Stimulated activated CD8-positive, alpha-beta memory T cell treated with anti-CD3 and anti-CD28 coated beads, Interleukin-15, amount 100 ng/mL, for 1 hour (primary cell): ENCODE measurements at places on chromosomes 3 and 15.

DNA sequence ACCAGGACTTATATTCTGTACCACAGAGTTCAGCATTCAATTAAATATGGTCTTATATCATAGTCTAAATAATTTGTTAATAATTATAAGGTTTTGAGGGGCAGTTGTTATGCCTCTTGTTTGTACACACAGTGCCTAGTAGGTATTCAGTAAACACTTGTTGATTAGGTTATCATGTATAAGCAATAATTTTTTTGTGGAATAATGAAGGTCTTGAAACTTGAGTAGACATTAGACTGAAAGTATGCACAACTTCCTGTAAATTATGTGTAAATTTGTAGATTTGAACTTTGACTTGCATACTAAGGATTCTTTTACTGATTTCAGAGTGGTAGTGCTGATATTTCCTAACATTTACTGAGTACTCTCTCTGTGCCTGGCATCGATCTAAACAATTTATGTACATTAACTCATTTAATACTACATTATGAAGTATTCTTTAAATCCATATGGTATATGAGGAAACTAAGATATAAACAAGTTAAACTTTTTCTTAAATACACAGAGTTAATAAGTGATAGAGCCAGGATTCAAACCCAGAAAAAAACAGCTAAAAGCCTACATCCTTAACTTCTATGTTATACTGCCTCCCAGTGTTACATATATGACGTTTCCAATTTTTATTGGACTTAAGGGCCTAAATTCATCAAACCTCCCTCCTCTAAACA is 65.1 kb downstream of the GLCE start:
- DNase-seq, result no peak

DNA sequence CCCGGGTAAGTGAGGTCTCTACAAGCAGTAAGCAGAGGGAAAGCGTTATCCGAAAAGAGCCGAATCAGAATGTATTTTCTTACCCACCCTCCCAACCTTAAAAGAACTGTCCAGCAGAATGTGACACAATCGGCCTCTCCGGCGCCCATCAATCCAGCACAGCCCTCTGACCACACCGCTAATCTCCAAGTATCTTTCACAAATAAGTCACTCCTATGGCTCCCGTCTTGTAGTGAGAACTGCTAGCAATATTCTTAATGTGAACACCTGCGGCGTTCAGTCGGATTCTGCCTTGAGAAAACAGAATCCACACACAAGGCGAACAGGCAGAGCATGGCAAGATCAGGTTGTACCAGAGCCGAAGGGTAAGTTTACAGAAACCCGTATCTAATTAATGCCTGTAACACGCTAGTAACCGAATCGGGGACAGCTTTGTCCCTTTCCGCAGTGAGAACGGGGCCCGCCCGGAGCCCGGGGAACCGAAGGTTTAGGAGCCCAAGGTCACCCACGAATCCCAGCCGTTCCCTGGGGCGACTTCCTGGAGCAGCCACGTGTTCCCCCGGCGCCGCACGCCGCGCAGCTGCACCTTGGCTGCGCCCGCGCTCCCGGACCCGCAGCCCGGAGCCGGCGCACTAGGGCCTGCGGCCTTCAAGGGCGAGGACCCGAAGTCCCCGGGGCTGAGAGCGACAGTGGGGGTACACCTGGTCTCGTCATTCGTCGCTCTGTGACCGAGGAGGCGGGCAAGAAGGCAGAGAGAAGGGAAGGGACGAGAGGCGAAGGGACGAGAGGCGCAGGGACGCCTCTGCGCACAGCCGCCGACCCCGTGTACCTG is 672 bp downstream of the TFRC start:
- DNase-seq, result no peak

DNA sequence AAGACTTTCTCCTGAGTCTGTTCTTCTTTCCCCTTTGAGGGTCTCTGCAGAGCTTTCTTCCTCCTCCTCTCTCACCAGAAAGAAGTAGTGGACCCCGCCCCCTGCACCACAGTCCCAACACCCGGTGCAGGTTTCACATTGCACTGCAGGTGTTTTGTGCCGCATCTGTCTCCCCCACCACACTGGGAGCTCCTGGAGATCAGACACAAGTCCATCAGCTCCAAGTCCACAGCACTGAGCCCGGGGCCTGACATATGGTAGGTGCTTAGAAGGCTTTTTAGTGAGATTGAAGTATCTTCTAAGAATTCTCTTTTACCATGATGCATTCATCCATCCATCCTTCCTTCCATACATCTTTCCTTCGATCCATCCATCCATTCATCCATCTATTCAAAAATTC is 9.8 kb downstream of the STRA6 start:
- DNase-seq, result no peak

- no peak for DNase-seq
Measured at GRCh38 chr3:53744351-53744750, 101.9 kb downstream of the CHDH start.

GRCh38 chr3:115520651-115521245 is 102.6 kb upstream of the GAP43 start:
- no peak for DNase-seq

DNA sequence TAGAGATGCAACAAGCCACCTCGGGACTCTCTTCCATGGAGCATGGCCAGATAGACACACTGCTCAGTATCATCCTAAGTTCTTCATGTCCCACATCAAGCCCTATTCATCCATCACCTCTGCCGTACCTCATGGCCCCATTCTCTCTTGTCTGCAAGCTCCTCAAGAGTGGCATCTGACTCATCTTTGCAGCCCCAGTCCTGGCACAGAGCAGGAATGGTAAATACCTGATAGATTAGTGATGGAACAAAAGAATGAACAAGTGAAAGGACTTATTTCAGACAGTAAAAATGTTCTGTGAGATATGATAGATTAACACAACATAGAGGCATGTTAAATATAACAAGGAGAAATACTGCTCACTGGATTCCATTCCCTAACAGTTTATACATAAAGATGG is 176.4 kb downstream of the ISL2 start:
- no peak for DNase-seq

DNA sequence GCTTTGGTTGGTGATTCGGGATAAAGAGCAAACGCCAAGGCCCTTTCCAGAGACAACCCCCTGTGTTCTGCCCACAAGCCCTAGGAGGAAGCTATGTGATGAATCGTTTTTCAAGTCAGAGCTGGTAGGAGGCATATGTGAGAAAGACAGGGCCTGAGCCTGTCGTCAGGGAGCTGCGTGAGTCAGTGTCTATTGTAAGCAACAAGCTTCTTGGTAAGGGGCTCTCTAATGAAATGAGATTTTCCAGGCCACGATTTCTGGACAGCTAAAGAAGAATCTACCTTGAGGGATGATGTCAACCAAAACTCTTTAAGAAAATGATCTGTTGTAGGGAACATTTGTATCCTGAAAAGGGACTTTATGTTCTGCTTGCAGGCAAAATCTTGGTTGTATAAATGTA is 318.9 kb upstream of the IL12A start:
- DNase-seq, result no peak

DNA sequence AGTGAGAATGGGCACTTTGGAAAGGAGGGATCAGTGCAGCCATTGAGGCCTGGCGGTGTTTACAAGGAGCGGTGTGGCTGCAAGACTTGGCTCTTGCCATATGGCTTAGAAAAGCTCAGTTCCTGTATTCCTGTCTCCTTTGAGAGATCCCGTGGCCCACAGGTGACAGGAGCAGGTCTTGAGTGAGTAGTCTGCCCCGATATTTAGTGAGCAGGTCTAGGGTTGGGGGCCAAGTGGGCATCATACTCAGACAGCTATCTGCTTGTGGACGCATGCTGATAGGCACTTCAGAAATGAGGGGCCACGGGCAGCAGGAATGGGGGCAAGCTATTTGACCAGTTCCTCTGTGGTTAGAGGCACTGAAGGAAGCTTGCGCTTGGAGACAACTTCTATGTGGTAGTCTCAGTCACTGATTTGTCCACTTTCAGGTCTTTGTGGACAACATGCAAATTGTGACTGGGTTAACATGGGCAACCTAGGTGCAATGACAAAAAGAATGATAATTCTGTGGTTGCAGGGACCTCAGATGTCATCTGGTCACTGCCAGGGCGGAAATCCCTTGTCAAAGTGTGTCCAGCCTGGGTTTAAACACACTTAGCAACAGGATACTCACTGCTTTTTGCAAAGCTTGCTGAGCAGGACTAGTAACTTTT is 1.1 kb downstream of the TMED3 start:
- no peak for DNase-seq

GRCh38 chr3:150742141-150742523 is 20.8 kb downstream of the SIAH2 start:
- no peak for DNase-seq

DNA sequence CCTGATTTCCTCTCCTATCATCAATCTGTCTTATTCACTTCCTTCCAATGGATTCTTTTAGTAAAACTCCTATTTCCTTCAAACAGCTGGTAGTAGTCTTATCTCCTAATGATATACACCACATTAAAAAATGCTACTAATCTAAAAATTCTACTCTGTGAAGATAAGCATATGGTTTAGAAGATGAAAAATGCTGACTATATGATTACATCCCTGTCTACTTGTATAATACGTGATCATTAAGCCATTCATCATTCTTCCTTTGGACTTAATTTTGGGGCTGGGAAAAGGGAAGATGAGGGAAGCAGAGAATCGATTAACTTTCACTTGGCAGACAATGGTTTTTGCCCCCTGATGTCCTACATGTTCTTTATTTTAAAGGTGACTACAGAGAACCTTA is 453.1 kb downstream of the NSUN3 start:
- no peak for DNase-seq

GRCh38 chr3:146374146-146374545 is 95.2 kb downstream of the PLSCR2 start:
- no peak for DNase-seq

- DNase-seq, result no peak
Measured at GRCh38 chr3:189726277-189726676, 95.1 kb downstream of the TP63 start.

DNA sequence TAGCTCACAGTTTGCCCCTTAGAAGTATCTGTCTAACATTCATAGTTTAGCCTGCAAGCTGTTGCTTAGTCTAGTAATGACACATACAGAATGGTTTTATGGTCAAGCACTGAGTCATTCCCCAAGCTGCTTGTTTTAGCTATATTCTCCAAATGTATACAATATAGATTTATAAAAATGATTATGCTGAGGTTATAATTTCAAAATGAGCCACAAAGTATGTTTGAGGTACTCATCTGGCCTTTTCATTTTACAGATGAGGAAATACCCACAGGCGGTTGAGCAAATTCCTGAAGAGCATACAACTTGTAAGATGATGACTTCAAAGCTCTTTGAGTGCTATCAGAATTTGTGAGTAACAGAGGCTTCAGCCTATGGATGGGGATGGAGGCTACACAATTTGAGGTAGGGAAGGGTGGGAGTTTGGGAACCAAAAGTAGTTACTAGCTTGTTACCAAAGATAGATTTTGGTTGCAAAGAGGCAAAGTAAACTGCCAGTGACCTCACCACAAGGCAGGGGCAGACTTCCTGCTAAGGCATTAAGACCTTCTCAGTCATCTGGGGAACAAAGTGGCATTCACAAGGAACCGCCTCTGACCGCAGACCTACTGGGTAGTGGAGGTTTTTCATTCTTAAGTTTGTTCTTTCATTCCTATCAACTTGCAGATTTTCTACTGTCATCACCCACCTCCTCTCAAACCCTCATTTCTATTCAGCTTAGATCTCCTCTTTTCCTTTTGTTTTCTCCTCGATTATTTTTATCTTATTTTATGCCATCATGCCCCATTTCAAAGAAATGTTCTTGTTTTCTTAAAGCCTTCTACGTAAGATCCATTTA is 257.2 kb upstream of the NECTIN3 start:
- DNase-seq, result no peak

GRCh38 chr3:64518496-64518895 is 169.3 kb downstream of the ADAMTS9 start:
- no peak for DNase-seq

DNA sequence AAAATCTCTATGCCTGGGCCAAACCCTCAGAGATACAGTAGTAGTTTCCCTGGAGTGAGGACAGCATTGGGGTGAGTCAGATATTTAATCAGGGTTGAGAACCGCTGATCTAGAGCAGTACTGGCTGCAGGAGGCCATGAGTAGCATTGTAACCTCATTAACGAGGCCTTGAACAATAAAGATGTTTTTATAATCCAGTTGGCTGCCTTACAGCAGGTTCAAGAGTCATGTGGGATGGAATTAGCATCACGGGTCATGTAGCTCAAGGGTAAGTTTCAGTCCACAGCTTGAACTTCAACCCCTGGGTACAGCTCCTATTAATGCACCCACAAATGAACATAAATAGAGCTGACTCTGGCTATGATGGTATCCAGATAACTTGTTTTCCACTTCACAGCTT is 5.1 kb downstream of the HPS3 start:
- no peak for DNase-seq

GRCh38 chr3:38397320-38397719 is 50.7 kb downstream of the XYLB start:
- no peak for DNase-seq

GRCh38 chr3:98182196-98182595 is 15.7 kb downstream of the OR5H15 start:
- no peak for DNase-seq

- no peak for DNase-seq
Measured at GRCh38 chr3:171420667-171421066, 39.5 kb downstream of the TNIK start.

DNA sequence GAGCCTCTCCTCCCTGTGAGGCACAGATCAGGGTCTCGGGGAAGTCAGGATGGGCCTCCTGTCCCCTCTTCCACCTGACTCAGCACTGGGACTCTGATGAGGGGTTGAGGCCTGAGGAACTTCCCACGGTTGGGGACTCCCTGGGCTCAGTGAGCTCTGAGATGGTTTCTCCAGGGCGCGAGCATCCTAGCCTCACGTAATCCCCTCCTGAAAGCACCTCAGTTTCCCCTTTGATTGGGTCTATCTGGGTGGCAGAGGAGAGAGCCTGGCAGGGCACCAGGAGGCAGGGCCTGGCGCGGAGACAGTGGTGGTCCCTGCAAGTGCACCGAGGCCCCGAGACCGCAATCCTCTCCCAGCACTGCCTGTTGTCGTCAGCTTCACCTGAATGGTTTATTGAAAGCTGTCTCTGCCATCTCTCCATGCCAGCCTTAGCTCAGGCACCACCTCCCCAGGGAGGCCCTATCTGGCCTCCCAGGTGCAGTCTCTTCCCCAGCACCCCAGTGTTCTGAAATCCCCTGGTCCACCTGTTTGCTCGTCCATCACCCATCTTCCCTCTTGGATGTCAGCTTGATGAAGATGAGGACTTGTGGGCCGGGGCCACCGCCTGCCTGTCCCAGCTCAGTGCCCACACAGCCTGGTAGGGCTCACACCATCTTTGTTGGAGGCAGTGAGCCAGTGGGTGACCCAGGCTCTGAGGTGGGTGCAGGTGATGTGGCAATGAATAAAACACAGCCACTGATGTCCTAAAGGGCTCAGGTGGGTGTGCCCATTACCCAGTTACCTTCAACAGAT is 52.2 kb upstream of the PCSK6 start:
- no peak for DNase-seq

GRCh38 chr15:62344806-62345539 is 179.9 kb upstream of the C2CD4B start:
- DNase-seq, result no peak

DNA sequence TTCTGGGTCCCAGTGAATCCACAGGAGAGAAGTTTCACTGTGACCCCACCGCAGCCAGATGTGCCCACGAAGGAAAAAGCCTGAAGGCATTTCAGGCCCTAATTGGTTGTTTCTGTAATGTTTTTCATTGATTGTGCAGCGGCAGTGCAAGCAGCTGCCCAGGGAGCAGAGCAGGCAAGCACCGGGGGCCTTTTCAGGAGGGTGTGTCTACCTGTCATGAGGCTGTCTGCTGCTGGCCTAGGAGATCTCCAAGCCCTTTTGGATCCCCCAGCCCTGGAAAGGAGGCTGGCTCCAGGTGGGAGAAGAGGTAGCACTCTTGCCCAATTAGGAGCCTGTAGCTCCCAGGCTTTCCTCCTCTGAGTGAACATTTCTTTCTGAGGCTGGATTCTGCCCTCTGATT is 108.8 kb downstream of the EPHB1 start:
- no peak for DNase-seq
